RWPE2 (cell line): ENCODE measurements at places on chromosomes 3 and 15.

DNA sequence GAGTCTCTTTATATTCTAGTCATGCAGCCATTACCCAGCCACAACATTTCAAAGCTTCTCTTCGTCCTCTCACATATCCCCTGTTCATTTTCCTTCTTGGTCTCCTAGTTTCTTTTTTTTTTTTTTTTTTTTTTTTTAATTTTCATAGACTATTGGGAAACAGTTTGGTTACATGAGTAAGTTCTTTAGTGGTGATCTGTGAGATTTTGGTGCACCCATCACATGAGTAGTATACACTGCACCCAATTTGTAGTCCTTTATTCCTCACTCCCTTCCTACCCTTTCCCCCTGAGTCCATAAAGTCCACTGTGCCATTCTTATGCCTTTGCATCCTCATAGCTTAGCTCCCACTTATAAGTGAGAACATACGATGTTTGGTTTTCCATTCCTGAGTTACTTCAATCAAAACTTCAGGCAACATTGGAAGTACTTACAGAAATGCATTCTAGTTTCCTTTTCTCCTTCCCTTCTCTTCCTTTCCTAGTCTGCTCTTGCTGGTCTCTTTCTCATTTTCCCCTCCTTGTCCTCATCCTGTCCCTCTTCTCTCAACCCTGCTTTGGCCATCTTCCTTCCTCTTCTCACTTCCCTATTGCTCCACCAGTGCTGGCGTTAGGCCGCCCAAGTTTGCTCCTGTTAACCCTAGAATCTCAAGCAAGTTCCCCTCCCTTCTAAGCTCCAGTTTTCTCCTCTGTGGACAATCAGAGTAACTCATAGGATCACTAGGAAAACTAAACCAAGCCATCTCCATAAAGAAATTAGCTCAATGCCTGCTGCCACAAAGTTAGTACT is 4.8 kb downstream of the ATP8B4 start:
- no peak for DNase-seq

- no peak for DNase-seq
Measured at GRCh38 chr3:10502185-10502880, 3.1 kb downstream of the ATP2B2 start.

DNA sequence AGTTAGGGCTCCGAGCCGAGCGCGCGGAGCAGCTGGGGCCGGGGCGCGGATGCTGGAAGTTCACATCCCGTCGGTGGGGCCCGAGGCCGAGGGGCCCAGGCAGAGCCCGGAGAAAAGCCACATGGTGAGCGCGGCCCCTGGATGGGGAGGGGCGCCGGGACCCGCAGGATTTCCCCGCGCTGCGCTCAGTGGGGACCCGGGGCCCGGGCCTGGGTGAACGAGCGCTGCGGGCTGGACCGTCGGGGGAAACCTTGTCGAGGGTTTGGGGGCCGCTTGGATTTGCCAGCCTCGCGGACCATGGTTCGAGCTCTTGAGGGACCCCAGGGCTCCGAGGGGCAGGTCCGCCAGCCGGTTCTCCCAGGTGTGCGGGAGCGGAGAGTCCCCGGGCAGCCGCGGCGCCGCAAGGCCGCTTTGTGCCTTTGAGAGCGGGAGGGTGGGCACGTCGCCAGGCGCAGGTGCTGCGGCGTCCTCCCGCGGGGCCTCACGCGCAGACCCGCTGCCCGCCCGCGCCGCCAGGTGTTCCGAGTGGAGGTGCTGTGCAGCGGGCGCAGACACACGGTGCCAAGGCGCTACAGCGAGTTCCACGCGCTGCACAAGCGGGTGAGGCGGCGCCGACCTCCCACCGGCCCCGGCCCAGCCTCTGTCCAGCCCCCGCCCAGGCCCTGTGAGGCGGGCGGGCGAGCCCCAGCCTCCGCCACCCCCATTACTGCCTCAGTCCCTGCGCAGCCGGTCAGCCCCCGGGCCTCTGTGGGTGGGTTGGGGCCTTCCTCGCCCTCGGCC is at the start of gene SNX22:
SNX22 (plus strand) TSS at position 5 of the 780 bp plus-strand sequence; CDS start at position 50, 45 bp downstream.
- DNase-seq: no peak

- no peak for DNase-seq
Measured at GRCh38 chr15:28022181-28022580, 76.9 kb downstream of the OCA2 start.

DNA sequence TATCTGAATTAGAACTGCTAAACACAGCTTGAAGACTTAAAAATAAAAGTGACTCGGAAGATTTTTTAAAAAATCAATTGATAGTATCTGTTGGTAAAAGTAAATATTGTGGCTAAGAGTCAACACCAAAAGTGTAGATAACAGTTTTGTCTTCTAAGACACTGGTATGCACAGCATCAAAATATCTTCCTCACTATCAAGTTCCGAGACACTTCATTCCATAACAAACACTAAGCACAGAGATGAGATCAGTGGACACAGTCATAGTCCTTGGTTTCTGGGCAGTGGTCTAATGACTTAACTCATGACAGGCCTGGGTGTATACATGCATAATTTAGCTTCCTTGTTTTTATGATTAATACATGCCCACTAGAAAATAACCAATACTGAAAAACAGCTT is 63.2 kb downstream of the PXYLP1 start:
- DNase-seq: no peak

DNA sequence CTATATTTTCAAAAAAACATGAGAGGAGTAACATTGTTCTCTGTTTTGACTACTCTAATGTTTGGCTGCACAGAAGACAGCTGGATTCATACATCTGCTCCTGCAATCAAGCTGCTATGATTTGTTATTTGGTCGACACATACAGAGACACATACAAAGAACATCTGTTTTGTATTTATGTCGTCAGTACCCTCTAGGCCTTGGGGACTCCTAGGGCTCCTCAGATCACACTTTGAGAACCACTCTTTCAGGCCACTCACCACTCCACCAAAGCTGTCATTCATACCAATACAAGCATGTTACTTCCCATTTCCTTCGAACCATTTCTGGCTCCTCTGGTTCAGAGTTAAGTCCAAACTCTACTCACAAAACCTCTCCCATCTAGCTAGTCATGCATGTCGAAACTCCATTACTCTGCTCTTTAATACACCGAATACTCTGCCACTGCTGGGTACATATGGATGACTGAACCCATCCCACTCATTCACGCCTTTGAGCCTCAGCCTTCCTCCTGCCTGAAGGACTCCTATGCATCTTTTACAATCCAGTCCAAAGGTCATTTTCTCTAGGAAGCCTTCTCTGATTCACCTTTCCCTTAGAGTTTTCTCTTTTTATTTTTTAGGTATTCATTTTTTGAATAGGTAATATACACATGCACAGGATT is 102.9 kb upstream of the ARHGEF3 start:
- no peak for DNase-seq

DNA sequence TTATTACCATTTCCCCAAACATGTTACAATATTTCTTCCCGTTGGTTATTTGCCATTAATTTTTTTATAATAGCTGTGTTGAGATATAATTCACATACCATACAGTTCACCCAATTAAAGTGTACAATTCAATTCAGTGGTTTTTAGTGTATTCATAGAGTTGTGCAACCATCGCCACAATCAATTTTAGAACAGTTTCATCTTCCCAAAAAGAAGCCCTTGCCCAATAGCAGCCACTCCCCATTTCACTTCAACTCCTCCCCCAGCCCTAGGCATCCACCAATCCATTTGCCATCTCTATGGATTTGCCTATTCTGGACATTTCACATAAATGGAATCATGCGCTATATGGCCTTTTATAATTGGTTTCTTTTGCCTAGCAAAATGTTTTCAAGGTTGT is 225.1 kb downstream of the EPHB1 start:
- no peak for DNase-seq

DNA sequence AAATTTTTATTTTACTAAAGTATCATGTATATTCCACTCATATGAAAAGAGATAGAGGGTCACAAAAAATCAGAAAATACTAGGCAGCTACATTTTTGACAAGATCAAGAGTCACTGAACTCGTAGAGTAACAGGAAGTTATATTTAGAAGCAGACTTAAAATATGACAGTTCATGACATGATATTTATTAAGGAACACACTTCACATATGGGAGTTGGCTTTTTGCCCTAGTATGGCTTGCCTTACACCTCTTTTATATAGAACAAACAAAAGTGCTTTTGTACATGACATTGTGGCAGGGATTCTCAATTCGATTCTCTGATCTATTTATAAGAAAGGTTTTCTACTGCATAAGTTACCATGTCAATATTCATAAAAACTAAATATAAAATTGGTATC is 80.1 kb upstream of the GBE1 start:
- DNase-seq: no peak

- DNase-seq: no peak
Measured at GRCh38 chr3:14430706-14431451, 28.5 kb downstream of the SLC6A6 start.

- DNase-seq: no peak
Measured at GRCh38 chr3:102573483-102574028, 138.7 kb downstream of the ZPLD1 start.

DNA sequence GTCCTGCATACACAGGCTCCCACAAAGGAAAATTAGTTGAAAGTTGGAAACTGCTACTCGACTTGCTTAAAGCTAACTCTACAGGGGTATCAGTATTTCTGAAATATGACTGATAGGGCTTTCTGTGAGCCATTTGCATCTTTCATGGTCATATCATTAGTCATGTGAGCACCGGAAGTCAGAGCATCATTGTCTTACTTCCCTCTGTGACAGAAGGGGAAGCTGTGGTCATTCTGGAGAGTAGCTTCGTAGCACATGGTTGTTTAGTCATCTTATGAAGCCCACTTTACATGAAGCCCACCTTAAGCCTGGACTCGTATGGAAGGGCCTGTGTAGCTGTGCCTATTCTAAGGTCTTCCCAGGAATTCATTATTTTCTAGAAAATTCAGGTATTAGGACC is 69.0 kb downstream of the COL6A5 start:
- DNase-seq: no peak

GRCh38 chr15:91294795-91295194 is 194.7 kb downstream of the SV2B start:
- DNase-seq: no peak

DNA sequence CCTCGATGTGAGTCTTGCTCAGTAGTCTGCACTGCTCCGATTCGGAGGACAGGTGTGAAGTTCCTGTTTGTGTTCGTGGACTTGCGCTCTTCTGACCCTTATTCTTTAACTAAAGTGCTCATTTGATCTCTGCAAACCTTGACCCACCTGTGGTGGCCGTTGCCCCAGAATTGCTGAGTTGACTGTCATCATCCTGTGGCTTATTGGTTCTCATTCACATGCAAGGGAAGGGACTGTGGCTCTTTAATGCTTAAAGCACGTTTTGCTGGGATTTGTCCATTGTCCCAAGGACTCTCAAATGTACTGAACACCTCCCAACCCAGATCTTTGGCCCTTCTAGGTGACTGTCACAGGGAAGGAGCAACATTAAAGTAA is 13.4 kb downstream of the SYNM start:
- no peak for DNase-seq

- DNase-seq: no peak
Measured at GRCh38 chr3:149460117-149460516, 14.4 kb upstream of the TM4SF4 start.

DNA sequence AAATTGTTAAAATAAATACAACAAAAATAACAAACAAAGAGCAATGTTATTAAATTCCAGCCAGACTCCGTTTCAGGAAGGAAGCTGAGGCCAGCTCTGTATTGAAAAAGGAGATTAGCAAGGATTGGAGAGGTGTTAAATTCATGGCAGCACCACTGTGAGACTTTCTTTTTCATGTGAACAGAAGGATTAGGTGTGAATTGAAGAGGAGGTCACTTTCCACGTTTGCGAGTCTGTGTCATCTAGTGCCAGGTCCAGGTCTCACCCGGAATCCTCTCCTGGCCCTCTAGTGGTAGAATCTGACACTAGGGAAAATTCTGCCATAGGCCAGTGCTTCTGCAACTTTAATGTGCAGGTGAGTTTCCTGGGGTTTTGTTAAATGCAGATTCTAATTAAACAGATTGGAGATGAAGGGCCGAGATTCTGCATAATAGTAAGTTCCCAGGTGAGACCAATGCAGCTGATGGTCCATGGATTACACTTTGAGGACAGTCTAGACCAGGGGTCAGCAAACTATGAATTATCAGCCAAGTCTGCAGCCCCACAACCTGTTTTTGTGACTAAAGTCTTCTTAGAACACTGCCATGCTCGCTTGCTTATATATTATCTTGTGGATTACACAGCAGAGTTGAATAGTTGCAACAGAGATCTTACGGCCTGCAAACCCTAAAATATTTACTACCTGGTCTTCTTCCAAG is 9.2 kb upstream of the SLC6A1 start:
- no peak for DNase-seq

- no peak for DNase-seq
Measured at GRCh38 chr3:128674161-128674784, 23.7 kb upstream of the RPN1 start.

DNA sequence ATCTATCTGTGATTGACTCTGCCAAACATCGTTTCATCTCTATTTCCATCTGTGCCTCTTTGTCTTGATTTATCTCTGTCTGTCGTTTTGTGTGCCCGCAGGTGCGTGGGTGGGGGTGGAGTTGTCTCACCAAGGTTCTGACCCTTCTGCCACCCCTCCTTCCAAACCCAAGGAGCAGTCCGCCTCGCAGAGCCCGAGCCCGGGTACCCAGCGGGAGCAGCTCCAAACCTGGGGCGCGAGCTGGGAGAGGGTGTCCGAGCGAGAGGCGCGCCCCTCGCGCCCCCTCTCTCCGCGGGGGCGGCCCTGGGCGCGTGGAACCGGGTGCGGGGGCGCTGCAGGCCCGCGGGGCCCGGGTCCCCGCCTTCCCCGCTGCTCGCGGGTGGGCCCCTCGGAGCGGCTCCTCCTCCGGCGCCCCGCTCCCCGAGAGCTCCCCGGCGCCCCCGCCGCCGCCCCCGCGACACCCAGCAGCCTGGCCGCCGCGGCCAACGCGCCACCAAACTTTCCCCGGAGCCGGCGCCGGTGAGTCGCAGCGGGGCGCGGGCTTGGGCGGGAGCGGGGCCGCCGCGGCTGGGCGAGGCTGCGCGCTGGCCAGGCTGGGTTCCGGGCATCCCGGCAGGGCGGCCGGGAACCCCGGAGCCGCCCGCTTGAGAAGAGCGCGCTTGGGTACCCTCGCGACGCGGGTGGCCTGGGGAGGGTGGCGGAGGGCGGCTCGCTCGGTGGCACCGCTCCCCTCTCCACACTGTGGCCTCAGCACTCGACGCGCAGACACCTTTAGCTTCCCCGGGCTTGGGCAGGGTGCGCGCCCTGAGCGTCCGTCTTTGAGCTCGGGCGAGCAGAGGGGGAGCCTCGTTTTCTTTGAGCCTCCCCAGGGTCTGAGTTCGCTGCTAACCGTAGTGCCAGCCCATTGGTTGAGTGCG is at the start of gene HRH1:
HRH1 (plus strand) TSS at position 458 of the 917 bp plus-strand sequence. CDS start 104,545 bp downstream, outside the sequence.
- DNase-seq: no peak

DNA sequence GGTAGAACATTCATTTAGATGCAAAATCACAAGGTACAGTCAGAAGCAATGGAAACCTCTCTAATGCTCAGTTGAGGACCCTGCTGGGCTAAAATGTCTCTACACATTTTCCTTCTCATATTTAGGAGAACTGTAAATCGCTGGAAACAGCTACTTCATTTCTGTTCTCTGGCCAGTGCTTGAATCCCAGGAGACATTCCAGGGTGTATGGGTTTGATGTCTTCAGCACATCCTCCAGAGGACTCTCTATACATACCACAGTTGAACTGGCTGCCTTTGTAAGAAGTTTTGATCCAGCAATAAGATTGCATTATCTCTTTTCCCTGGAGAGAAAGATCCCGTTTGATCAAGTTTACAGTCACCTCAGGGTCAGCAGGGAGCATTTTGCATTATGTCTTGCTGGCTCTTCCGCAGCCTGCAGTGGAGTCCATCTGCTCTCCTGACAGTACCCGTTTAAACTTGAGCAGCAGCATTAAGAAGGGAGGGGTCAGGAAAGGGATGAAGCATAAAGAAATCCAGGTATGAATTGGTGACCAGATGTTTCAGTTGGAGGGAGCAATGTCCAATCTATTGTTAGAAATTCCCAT is 676.0 kb downstream of the EPHA3 start:
- DNase-seq: no peak

- no peak for DNase-seq
Measured at GRCh38 chr15:80379693-80380092, 24.5 kb upstream of the ARNT2 start.
